Activated CD8-positive, alpha-beta T cell treated with anti-CD3 and anti-CD28 coated beads for 36 hours (primary cell): ENCODE measurements at places on chromosomes 6 and 20. TPM values are rescaled to one million over a fixed set of nuclear protein-coding genes. Genes with fewer than 3 reads are reported as not detected.

DNA sequence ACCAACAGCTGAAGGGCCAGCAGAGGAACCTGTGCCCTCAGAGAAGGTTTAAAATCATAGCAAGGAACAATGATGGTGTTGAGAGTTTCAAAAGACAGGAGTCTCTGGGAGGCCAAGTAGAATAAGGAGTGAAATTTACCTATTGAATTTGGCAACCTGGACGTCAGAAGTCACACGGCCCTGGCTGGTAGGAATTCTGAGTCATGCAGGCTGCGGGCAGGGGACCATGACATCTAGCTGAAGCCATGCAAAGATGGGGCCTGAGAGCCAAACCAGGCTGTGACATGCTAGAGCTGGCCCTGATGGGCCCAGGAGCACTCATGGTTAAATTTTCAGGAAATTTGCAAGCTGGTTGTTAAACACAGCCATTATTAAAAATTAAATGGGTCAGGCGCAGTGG, 64.0 kb upstream of the SNX9 start:
- DNase-seq, result no peak

DNA sequence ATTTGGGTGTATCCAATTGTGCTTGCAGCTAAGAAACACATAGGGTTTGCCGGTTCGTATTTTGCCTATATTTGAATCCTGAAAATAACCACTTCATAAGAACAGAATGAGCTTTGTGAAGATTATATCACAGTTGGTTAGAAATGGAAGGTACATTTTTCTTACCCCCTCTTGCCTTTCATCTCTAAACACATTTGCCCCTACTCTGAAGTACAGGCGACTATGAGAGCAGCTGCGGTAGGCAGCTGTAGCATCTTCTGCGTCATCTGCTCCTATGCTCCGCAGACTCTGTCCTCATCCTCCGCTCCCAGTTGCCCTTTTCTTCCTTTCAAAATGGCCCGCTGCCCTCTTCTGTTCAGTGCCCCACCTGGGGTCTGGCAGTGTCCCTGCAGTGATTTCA, 47.6 kb upstream of the REV3L start:
- DNase-seq, result no peak

HLA-DQA1 gene
- total RNA-seq, result 3.9 TPM

DNA sequence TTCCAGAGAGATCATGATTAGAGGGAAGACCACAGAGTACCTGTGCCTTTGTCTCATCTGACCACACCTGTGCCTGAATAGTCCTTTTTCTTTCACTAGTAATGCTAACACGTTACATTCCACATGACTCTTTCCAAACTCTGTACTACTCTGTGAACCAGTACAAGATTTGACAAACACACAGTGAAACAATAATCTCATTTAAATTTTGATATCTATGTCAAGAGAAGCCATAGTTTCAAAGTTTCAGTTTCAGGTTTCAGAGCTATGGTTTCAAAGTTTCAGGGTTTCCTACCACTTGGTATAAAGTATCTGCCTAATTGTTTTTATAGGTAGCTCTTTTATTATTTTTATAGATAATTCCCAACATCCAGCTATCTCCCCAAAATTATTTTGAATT, 62.0 kb upstream of the PHACTR2 start:
- no peak for DNase-seq

PMEPA1 gene
- total RNA-seq, result 1.7 TPM

- no peak for DNase-seq
Observed at GRCh38 chr6:101777646-101778045, 384.1 kb downstream of the GRIK2 start.

GRCh38 chr20:18019068-18019467, 38.6 kb downstream of the OVOL2 start:
- peak; percentile 23 for DNase-seq

TSHZ2 gene
- 0.54 TPM for total RNA-seq

AKIRIN2 gene
- total RNA-seq, result 42.1 TPM

GRCh38 chr6:21987501-21987957, 309.3 kb downstream of the PRL start:
- DNase-seq, result peak; percentile 32

MATN4 gene
- 1.2 TPM for total RNA-seq

DNA sequence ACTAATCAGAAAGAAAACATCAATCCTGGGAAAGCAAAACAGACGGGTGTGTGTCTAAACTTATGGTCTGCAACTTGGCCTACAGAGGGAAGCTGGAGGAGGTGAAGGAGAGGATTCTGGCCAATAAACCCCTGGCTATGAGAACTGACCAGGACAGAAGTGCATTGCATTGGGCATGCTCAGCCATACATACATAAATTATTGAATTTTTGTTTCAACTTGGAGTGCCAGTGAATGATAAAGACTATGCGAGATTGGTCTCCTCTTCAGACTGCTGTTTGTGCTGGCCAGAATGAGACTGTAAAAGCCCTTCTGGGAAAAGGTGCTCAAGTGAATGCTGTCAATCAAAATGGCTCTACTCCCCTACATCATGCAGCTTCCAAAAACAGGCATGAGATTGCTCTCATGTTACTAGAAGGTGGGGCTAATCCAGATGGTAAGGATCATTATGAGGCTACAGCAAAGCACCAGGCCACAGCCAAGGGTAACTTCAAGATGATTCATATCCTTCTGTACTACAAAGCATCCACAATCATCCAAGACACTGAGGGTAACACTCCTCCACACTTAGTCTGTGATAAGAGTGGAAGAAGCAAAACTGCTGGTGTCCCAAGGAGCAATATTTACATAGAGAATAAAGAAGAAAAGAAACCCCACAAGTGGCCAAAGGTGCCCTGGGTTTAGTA, 17.4 kb downstream of the ADNP start:
- peak; percentile 60 for DNase-seq

BPIFB4 gene
- not detected for total RNA-seq

DNA sequence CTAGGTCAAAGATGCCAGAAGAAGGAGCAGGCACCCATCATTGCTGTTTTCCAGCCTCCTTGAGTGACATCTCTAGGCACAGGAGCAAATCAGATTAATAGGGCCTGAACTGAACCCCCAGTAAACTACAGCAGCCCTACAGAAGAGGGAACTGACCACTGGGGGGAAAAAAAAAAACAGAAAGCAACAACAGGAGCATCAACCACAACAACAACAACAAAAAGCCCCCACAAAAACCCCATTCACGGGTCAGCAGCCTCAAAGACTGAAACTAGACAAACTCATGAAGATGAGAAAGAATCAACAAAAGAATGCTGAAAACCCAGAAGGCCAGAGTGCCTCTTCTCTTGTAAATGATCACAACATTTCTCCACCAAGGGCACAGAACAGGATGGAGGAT, 537.4 kb upstream of the BTBD3 start:
- DNase-seq, result no peak

DNA sequence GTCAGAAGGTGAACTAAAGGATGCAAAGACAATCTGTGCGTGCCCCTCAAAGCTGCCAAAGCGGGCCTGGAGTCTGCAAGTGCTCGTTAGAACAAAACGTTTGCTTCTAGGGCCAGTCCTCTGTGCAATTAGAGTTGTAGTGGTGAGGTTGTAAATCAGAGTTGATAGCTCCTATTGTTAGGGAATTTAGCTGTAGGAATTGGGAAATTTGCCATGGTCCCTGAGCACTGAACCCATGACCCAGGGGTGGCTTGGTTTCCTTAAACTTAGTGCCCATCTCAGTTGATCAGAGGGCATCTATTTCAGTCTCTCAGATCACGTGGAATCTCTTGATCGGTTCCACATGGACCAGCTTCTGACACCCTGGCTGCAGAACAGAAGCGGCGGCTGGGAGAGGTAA, 18.8 kb upstream of the RPS6KA2 start:
- DNase-seq, result no peak

RAB32 gene
- 0.36 TPM for total RNA-seq

ALDH8A1 gene
- 1.6 TPM for total RNA-seq

- DNase-seq, result no peak
Observed at GRCh38 chr6:65760285-65760684, 53.3 kb upstream of the EYS start.

GRCh38 chr20:46798430-46798829, 89.0 kb downstream of the SLC2A10 start:
- DNase-seq, result no peak

- DNase-seq, result no peak
Observed at GRCh38 chr6:75012018-75012417, 193.8 kb downstream of the COL12A1 start.

TOX2 gene
- total RNA-seq, result 1.7 TPM

GRCh38 chr6:135869857-135870256, 18.4 kb downstream of the PDE7B start:
- peak; percentile 20 for DNase-seq

ELOVL2 gene
- total RNA-seq, result not detected

- DNase-seq, result peak; percentile 44
Observed at GRCh38 chr20:38357653-38358207, 11.4 kb downstream of the LBP start.

GRCh38 chr6:131015630-131016263, 47.3 kb downstream of the EPB41L2 start:
- no peak for DNase-seq

- no peak for DNase-seq
Observed at GRCh38 chr20:1934721-1935573, 39.7 kb downstream of the SIRPA start.

AIF1 gene
- 253 TPM for total RNA-seq

DNA sequence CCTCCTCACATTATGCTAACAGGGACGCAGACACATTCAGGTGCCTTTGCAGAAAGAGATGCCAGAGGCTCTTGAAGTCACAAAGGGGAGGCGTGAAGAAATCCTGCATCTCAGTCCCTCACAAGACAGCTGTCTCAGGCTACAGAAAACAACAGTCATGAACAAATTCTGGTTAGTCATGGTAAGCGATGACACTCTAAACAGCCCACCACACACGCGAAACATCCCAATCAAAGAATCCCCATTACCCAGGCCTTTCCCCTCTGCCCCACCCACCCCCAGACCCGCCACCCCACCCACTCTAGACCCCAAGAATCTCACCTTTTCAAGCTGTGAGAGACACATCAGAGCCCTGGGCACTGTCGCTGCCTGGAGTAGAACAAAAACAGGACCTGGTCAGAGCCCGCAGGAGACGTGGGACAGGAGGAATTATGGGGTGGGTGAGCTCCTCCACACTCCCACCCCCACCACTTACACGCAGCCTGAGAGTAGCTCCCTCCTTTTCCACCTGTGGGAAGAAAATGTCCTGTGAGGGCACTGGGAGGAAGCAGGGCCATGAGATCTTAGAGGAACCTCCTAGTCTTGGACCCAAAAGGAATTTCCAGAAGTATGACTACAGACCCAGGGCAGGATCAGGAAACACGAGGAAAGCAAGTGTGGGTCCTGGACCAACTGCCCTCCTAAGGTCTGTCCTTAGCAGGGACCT, 2.7 kb downstream of the HLA-B start:
- DNase-seq, result no peak

DNA sequence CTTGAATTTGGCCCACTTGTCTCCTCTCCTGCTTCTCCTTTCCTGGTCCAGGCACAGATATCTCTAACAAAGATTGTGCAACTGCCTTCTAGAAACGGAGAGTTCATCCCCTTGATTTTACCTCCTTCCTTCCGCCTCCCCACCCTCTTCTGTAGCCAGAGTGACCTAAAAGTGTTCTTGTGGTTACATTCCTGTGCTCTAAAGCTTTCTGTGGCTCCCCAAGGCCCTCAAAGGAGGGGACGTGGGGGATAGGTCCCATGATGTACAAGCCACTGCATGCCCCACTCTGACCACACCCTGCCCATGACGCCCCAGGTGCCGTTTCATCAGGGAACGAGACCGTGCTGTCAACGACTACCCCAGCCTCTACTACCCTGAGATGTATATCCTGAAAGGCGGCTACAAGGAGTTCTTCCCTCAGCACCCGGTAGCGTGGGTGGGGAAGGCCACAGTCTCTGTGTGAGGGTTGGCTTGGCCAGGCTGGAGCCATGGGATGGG, 8.2 kb downstream of the CDC25B start:
- DNase-seq, result no peak

- DNase-seq, result no peak
Observed at GRCh38 chr20:5353624-5354496, 37.1 kb upstream of the PROKR2 start.
